Fibroblast of the aortic adventitia (primary cell): ENCODE measurements at places on chromosomes 2 and 18. TPM values are rescaled to one million over a fixed set of nuclear protein-coding genes. Genes with fewer than 3 reads are reported as not detected.

GRCh38 chr2:113977660-113978523 lies 88.0 kb downstream of the ACTR3 start:
- peak; percentile 57 for DNase-seq

GRCh38 chr18:67794521-67794920 lies 278.0 kb upstream of the DSEL start:
- DNase-seq: peak; percentile 57

DNA sequence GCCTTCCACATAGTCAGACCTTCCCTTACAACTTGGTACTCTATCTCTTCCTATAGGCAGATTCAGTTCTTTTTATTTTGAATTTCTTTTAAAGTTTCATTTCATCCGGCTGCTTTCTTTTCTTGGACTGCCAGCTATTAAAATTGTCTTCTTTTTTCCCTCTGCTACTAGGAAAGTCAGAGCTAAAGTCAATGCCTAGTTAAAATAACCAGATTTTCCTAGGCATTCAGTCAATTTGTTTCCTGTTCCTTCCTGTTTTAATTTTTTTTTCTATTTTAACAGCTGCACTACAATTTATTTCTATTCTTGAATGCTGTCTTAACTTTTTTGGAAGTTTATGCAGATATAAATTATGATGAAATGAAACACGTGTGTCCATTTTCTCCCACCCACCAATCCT lies 84.8 kb downstream of the EVA1A start:
- no peak for DNase-seq

DNA sequence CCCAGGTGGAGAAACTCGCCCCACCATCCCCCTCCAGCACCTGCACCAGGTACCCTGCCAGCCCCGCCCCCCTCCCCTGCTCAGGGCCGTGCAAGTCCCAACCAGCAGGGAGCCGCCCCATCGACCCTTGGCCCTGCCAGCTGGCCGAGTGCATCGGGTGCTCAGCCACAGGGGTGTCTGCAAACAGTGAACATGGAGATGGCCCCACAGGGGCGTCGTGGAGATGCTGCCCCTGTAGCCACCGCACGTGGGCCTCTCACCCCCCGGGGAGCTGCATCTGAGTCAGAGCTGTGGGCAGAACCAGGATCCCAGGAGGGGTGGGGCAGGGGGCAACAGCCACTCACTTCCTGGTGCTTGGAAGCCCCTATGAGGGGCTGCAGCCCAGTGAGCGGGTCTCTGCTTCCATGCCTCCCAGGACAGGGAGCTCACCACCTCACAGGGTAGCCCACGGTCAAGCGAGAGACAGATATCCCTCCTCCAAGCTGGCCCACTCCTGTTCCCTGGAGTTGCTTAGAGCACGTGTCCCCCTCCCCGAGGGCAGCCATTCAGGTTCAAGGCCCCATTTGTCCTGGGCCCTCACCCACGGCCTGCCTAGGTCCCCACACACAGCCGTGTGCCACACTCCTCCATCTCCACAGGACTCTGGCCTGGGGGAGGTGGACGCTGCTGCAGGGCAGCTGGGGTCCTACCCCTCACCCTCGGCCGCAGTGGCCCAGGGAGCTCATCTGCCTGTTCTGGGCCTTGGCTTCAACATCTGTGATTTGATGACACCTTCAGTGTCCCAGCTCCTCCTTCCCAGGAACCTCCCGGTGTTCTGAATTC lies 1.1 kb upstream of the MAB21L4 start:
- DNase-seq: no peak

Gene WDR54
- total RNA-seq: 16.9 and 34.3 TPM in 2 replicates

- peak; percentile 79 for DNase-seq
Measured at GRCh38 chr18:12041561-12041960, 52.1 kb upstream of the ANKRD62 start.

- DNase-seq: no peak
Measured at GRCh38 chr2:13414897-13415296, 698.2 kb downstream of the TRIB2 start.

- DNase-seq: no peak
Measured at GRCh38 chr2:57899898-57900297, 146.7 kb upstream of the VRK2 start.

Gene THAP4
- 26.4 and 27.0 TPM in 2 replicates for total RNA-seq

Gene NT5C1B
- not detected in 2 replicates for total RNA-seq

Gene IFT172
- 24.4 and 25.7 TPM in 2 replicates for total RNA-seq

Gene ITPRIPL1
- total RNA-seq: 2.5 and 3.4 TPM in 2 replicates

DNA sequence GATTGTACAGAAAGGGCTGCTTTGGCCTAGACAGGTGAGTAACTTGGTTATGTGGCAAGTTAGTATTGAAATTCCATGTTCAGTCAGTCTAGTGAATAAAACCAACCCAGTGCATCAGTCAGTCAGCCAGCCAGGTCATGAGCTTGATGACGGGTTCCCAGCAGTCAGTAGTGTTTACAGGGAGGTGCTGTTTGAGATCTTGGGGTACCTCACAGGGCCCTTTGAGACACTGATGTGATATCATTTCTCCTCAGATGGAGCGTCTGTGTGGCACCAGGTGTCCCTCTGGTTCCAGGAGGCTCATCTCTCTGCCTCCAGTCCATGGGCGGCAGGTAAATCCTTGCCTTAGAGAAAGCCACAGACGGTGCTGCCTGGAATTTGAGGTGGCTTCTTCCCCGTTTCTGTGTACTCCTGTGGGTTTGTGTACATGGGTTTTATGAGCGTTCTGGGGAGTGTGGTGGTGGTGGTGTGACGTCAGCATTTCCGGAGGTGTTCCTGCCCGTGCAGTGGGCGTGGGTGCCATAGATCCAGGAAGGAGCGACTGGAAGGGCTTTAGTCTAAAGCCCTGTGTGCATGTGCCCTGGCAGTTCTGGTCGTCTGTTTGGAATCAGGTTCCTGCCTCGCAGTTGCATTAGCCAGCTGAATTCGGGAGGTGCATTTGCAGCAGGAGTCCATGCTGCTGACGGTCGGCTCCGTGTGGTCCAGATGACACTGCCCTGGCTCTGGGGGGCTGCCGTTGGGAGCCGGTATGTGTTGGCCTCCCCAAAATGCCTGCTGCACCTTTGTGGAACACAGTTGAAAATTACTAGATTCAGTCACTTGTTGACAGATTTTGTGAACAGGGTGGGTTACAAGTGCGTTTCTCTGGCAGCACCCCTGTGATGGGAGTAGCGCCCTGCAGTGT lies 2.1 kb downstream of the CTDP1 start:
- DNase-seq: no peak

- no peak for DNase-seq
Measured at GRCh38 chr2:236237468-236238190, 26.6 kb downstream of the ASB18 start.

- DNase-seq: no peak
Measured at GRCh38 chr2:157125685-157126084, 131.8 kb upstream of the GALNT5 start.

Gene TPGS2
- total RNA-seq: 62.8 and 115 TPM in 2 replicates

DNA sequence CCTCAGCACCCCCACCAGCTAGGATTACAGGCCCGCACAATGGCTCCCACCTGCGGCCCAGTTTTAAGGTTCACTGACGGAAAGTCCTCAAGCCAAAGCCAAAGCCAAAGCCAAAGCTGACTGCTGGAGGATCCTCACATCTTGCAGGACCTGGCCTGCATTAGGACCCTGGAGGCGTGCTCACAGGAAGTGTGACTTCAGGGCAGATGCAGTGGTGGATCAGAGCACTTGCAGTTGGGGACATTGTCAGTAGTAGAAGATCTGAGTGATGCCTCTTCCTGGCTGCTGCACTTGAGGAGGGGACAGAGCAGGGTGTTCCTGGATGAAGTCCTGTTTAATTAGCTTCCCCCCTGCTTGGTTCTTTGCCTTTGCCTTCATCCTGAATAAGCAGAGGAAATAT lies 69.0 kb upstream of the ALPP start:
- DNase-seq: no peak

Gene NYAP2
- not detected in 2 replicates for total RNA-seq

GRCh38 chr2:200199005-200199404 lies 107.5 kb upstream of the SPATS2L start:
- no peak for DNase-seq
